T-helper 1 cell (primary cell): ENCODE measurements at places on chromosomes 4 and X.
A peak's percentile ranks its signal among the peaks of the same experiment; 100 is the strongest.

DNA sequence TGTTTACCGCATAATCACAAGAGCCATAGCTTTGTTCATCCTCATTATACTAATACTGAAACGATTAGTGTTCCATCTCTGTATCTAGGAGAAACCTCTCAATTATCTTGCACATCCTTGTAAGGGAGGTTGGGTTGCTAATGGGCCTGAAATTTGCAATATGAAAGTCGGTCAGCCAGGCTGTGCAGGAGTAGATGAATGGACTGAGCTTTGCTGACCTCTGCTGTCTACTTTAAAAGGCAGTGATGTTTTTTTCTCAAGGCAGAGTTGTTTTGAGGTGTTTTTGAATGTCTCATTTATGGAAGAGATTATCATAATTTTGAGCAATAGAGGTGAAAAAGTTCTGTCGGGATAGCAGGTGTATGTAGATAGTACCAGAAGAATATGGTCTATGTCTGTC, 47.9 kb upstream of the LINC00632 start:
- DNase-seq: no peak

GRCh38 chrX:103356130-103356798, at the start of gene TCEAL9:
Gene TCEAL9, plus strand, starts transcription at chrX:103356506. Its CDS starts 1,179 bp downstream, at chrX:103357685.
- no peak for DNase-seq

GRCh38 chr4:909821-910220, 22.3 kb downstream of the GAK start:
- DNase-seq: no peak

GRCh38 chr4:128700659-128701350, 108.7 kb upstream of the JADE1 start:
- DNase-seq: no peak

GRCh38 chrX:49193542-49193964, 6.4 kb downstream of the SYP start:
- no peak for DNase-seq

DNA sequence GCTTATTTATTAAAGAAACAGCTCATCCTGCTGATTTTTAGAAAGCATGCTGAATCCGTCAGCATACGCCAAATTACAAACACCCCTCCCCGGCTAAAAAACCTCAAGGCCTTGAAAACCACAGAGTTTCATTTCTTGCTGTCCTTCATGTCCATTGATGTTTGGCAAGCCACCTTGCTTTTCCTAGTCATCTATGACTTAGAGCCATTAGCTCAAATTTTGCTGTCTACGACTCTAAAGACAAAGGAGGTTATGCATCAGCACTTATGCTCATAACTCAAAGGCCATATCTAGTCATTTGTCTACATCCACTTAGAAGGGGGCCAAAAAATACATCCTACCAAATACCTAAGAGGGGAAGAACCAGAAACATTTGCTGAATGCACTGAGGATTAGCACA, 925.1 kb downstream of the PCDH7 start:
- no peak for DNase-seq

DNA sequence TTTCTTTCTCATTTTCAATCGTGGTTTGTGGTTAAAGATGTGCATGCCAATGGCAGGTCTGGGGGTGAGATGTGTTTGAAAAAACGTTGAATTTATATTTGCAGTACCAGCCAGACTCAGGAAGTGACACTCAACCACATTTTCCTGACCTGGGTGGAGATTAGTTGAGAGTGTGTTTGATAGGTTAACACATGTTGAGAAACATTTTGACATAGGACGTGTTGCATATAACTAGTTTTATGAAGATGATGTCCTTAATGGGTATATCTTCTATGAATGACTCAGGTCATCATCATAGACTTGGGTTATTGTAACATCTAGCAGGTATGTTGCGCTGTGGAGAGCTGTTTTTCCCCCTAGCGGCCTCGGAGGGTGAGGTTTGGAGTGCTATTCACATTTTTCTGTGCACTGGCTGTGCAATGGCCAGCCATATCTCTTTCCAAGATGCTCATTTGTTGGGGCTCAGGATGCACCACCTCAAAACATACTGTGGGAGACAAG, 21.7 kb upstream of the CD38 start:
- peak; percentile 58 for DNase-seq

GRCh38 chr4:42637867-42638266, 19.0 kb downstream of the ATP8A1 start:
- DNase-seq: no peak
